Stimulated activated CD4-positive, alpha-beta T cell treated with anti-CD3 and anti-CD28 coated beads, TNF-alpha, amount 100 ng/mL, for 1 hour (primary cell): ENCODE measurements at places on chromosomes 3 and 15.

GRCh38 chr3:159813822-159814531, 174.7 kb upstream of the IL12A start:
- DNase-seq, result no peak

DNA sequence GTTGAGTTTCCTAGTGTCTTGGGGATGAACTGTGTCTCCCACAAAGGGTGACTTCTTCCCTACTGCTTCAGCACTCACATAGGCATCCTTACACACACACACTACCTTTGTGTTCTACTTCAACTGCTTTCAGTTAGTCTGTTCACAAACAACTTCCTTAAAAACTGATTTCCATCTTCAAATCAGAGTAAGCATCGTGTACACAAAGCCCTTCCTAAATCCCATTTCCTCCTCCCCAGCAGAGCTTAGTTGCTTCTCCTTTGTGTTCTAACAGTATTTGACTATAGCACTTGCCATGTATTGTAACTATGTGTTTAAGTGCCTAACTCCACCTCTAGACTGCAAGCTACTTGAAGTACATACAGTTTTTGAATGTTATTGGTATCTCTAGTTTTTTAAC, 71.7 kb downstream of the TNIK start:
- DNase-seq, result no peak

DNA sequence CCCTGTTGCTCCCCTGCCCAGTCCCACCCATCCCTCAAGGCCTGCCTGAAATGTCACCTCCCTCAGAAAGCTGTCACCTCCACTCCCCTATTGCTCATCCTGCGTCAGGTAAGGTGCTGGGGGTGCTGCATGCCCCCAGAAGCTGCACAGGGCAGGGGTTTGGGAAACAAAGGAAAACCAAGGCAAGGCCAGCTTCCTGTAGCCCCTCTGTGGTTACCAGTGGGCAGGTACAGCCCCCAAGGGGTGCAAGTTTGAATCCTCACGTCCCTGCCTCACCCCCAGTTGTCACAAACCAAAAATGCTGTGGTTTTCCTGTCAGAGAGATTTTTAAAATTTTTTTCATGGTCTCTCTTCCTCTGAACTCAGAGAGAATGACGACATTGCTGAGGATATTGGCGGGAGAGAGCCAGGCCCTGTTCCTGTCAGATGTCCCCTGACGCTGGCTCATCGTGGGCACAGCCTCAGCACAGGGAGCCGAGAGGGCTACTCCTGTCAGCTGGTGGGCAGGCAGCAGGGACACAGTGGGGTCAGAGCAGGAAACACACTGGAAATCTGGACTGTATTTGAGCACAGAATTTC, 27.0 kb downstream of the PSTPIP1 start:
- DNase-seq, result no peak

DNA sequence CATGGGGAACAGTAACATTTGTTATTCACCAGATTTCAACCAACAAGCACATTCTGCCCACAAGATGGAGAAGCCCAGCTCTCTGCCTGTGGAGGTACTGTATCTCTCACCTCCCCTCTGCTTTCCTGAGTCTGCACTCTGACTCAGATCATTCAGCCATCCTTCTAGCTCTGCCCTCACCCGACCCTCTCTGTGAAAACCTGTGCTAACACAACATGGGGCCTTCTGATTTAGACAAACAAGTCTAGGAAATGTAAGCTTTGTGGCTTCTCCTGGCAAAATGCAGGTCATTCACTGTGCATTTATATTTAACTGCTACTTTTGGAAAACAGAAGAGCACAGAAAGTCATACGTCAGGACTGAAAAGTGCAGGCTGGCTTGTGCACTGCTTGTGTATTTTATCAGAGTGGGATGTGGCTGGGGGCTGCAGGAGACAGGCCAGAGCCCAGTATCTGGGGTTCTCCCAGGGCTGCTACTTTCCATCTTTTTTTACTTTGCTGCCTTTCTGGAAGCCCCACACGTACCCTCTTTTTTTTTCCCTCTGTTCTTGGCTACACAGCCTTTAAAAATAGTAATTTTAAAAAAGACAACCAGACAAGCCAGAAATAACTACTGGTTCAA, 50.8 kb downstream of the SUSD5 start:
- DNase-seq, result no peak

DNA sequence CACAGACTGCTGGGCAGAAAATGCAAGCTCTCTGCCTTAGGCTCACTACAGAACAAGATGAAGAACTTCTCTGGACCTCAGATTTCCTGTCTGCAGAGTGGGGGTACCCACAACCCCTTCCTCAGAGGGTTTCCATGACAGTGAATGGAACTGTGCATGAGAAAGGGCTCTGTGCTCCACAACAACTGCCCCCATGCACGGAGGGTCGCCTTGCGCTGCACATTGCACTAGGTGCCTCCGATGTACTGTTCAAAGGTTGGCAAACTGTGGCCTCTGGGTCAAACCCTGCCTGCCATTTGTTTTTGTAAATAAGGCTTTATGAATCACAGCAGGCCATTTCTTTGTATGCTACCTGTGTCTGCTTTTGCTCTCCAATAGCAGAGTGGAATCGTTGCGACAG, 172.0 kb downstream of the RAB11A start:
- DNase-seq, result no peak

DNA sequence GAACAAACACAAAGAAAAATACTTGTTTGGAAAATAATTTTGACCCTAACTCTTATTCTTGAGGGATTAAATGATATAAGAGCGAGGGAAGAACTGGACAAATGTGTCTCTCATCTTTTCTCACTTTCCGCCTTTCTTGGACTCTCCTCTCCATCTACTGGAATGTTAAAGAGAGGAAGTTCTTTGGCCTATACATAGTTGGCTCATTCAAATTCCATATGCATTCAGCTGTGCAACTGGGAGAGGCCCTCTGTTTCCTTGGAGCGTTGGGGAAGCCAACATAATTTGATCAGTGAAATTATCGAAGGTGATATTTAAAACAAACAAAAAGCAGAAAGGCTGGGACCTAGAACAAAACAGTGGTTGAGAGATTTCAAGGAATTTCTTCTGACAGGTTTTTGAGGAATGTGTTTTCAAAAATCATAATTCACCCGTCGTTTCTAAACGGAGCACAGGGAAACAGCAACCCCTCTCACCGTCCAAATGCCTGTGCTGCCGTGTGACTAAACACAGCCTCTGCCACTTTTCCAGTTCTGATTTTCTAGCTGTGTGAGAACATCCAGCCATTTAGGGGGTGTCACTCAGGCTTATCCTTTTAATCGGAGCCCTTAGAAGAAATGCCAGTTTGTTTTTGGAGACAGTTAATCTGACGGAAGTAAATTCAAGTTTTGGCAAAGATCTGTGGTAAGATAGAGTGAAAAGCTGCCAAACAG, 489.9 kb downstream of the SOX2 start:
- no peak for DNase-seq

- no peak for DNase-seq
These were observed 431 bp upstream of the YEATS2 start for GRCh38 chr3:183697123-183697609.

GRCh38 chr15:27592036-27592760, 506.9 kb downstream of the OCA2 start:
- no peak for DNase-seq

GRCh38 chr3:71859123-71859519, 74.2 kb upstream of the PROK2 start:
- DNase-seq, result no peak

DNA sequence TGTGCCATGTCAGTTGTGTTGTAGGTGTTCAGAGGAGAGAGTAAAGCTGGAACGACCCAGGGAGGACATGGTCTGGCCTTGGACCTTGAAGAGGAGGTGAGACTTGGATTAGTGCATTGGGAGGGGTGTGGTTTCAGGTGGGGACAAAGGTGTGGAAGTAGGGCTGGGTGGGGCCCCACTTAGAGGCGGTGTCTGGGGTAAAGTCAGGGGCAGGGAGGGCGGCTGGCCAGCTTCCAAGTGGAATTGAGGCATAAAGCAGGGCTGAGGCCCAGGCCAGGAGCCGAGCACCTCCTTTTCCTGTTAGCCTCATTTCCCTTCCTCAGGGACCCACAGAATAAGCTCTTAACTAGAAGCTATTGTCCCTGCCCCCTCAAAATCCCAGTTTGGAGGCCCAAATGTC, 36.2 kb upstream of the FLNB start:
- DNase-seq, result no peak

GRCh38 chr3:192727032-192727847, at the start of gene FGF12:
Gene FGF12 (minus strand): TSS chr3:192727541.
- no peak for DNase-seq

DNA sequence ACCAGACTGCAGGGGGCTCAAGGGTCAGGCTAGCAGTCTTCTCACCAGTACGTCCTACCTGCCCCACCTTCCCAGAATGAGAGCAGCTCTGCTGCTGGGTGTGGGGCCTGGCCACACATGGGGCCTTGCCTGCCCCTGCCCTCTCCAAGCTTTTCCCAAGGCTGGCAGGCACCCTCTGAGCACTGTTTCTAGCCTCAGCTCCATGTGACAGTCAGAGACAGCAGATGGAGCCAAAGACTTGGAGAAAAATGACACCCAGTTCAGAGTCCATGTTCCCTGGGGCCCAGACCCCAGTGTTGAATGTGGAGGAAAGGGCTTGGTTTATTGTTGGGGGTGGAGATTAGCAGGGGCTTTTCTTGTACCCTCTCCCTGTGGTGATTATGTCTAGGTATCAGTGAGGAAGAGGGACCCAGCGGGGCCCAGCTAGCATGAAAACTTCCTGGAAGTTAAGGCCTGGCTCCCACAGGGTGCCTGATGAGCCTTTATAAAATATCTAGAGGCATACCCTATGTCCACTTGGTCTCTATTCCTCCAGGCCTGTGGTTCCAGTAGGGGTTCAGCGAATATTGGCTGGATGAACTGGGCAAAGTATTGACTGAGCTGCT, 153.8 kb downstream of the EEFSEC start:
- no peak for DNase-seq

DNA sequence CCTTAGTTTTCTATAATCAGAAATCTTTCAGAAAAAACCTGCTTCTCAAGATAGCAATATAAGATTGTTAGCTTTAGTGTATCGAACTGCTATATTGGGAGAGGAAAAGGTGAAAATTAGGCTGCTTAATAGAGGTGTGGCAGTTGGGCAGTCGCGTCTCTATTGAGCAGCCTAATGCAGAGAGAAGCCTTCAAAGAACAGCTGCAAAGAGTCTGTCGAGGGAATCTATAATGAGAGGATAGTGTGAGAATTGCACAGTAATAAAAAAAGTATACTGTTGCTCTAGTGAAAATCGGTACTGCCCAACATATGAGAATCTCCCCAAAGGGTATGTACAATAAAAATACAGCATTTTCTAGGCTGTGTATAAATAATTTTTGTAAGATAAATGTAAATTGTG, 184.4 kb downstream of the TCF12 start:
- DNase-seq, result no peak

- no peak for DNase-seq
These were observed 17.7 kb downstream of the NTRK3 start for GRCh38 chr15:88238618-88239430.

- no peak for DNase-seq
These were observed 5.3 kb downstream of the ULK3 start for GRCh38 chr15:74837482-74838136.

- DNase-seq, result no peak
These were observed 22.2 kb upstream of the FBN1 start for GRCh38 chr15:48667701-48668100.

DNA sequence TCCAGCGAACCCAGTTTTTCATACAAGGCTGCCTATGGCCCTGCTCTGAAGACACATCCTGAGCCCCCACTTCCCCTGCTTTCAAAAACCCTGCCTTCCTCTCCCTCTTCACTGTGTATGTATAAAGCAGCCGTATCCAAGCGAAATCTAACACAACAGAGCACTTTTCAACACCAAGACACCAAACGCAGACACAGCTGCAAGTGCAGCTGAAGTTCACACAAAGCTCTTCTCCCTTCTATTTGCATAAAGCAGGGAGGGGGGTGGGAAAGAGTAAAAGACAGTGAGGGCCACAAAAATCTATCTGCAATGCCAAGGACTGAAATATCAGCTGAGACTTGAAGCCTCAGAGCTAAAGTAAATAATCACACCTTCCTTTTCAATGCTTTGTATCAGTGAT, 35.1 kb upstream of the CSPG5 start:
- DNase-seq, result no peak

DNA sequence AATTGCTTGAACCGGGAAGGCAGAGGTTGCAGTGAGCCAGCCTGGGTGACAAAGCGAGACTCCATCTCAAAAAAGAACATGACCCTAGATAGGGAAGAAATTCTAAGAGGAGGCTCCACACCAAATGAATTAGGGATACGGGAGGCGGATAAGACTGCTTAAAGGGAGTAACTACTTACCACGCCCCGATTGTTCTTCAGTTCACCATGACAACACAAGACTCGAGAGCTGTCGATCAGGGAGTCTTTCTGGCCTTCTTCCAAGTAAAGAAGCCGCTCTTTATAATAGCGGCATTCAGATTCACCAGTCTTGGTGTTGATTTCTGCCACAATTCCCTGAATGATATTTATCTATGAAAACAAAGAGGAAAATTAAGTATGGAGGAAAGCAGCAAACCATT, 53.9 kb upstream of the TASOR start:
- DNase-seq, result no peak

DNA sequence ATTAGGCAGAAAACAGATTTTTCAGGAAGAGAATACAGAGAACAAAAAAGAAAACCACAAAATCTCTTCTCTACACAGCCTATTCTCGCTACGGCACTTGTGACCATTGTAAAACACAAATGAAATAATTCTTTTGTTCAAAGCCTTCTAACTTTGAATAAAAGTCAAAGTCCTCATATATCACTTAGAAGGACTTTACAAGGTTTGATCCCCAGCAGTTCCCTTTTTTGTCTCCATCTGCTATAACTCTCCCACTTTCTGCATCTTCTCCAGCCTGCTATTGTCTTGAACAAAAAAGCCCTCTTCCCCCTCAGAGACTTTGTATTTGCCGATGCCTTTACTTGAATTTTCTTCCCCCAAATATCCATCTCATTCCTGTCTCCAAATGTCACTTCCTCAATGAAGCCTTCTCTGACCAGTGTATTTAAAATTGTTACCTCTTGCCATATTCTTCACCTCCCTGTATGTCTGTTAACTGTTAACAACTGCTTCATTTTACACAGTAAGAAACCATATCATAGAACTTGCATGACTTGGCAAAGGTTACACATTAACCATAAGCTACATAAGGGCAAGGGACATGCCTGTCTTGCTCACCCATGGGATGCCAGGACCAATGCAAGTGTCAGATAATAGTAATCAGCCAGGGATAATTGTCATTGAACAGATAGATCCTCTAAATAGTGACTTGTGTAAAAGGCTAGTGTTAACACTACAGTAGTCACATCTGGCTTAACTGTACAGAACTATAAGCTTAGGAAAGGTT, 122.4 kb downstream of the CBLB start:
- no peak for DNase-seq

- DNase-seq, result no peak
These were observed 98.2 kb downstream of the TMEM108 start for GRCh38 chr3:133136114-133137041.

- no peak for DNase-seq
These were observed 1.7 kb upstream of the FAM3D start for GRCh38 chr3:58668247-58668646.
